Panc1 (cell line): ENCODE measurements at places on chromosomes 16 and 17. TPM values are rescaled to one million over a fixed set of nuclear protein-coding genes. Genes with fewer than 3 reads are reported as not detected.
A peak's percentile ranks its signal among the peaks of the same experiment; 100 is the strongest.

Gene NPW
- 15.3 TPM for total RNA-seq

Gene HSD17B1
- 5.4 TPM for total RNA-seq

Gene TAC4
- not detected for total RNA-seq

Gene ZSCAN10
- 0.21 TPM for total RNA-seq

DNA sequence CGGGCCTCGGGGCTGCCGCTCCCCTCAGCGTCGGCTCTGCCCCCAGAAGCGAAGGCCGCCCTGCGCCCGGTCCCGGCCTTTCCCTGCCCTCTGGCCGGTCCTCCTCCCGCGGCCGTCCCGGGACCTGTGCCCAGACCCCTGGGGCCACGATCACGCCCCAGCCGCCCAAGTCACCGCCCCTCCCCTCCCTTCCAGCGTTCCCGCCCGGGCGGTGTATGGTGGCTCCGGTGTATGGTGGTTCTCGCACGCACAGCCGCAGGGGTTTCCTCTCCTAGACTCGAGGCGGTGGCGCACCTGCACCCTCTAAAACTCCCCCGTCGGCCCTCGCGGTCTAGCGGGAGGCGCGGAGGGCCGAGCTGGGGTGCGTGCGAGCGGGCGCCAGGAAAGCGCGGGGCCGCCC lies 10.0 kb downstream of the TIGD7 start:
- DNase-seq = no peak
- no peaks in the 10 kb centered on the region for H3K4me1 ChIP-seq

DNA sequence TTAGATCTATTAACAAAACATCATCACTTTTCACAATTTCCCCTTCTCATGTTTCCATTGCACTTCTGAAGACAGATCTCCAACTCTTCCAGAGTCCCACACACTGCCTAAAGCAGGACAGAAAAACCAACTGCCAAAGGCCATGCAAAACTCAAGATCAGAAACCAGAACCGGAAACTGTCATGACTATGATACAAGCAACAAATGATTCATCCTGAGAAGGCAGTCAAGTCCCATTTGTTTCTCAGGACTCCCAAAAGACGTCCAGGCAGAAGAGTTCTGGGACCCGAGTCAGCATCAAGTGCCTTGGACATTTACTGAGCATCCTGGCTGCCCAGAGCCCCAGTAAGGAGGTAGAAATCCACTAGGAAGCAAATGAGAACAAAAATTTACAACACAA lies 38.8 kb downstream of the ERN1 start:
- no peak overlapping the region for H3K4me3 ChIP-seq
- H3K27me3 ChIP-seq = no peaks in the 10 kb centered on the region
- DNase-seq = no peak
- H3K27ac ChIP-seq = no peak overlapping the region
- H3K4me1 ChIP-seq = no peaks in the 10 kb centered on the region
- no peaks in the 10 kb centered on the region for H3K36me3 ChIP-seq

GRCh38 chr16:77744141-77744540 lies 21.8 kb downstream of the NUDT7 start:
- no peaks in the 10 kb centered on the region for H3K27me3 ChIP-seq
- no peaks in the 10 kb centered on the region for H3K36me3 ChIP-seq
- H3K4me1 ChIP-seq = no peaks in the 10 kb centered on the region
- no peak for DNase-seq
- H3K27ac ChIP-seq = no peak overlapping the region

GRCh38 chr17:18377437-18378204 lies at the start of gene EVPLL:
Gene EVPLL (plus strand): TSS chr17:18377778. CDS start chr17:18380938, 3,160 bp downstream.
- no peaks in the 10 kb centered on the region for H3K36me3 ChIP-seq

DNA sequence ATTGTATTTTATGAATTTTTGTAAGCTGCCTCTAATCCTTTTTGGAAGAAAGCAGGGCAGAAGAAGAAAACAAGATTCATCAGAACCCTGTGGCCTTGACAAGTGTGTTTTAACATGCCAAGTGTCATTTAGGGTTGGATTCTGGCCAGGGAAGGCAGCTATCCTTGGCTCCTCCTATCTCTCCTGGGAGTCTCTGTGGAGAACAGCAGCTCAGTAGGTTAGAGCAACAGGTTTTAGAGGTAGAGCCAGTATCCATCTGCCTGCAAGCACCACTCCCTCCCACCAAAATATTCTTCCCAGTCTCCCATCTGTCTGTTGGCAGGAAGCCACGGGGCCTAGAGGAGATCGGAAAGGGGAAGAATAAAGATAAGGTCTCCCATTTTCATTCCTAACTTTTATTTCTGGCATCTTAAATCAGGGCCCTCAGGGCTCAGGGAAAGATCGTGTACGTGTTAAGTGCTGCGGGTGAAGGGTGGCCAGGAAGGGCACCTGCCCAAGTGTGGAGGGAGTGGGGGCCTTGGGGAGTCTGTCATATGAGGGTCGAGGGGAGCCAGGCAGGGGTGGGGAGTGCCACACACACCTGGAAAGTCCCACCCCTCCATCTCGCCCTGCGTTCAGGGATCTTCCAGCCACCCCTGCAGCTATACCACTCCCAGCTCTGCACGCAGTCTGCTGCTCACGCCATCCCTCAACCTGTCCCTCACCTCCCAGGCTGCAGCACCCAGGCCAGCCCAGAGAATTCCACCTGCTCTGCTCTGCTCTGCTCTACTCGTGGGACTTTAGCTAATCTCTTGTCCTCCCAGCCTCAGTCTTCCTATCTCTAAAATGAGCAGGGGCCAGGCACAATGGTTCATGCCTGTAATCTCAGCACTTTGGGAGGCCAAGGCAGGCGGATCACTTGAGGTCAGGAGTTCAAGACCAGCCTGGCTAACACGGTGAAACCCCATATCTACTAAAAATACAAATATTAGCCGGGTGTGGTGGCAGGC lies 17.1 kb upstream of the CPSF4L start:
- H3K27ac ChIP-seq = 0 out of 2 replicates have a peak overlapping the region, but pooled peaks have one; percentile 17
- H3K27me3 ChIP-seq = no peaks in the 10 kb centered on the region
- H3K4me1 ChIP-seq = peaks cover 7% of the 10 kb centered on the region; the same call in 1 of the 2 replicates
- H3K4me3 ChIP-seq = no peak overlapping the region

DNA sequence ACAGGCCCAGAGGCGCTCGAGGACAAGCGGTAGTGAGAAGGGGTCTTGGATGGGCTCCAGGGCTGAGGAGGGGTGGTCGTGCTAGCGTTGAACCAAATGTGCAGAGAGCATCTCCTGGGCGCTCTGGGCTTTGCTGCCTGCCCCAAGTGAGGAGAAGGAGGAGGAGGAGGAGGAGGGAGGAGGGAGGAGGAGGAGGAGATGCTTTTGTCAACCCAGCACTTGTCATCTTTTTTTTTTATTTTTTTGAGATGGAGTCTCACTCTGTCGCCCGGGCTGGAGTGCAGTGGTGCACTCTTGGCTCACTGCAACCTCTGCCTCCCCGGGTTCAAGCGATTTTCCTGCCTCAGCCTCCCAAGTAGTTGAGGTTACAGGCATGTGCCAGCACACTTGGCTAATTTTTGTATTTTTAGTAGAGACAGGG lies 59.8 kb downstream of the PGS1 start:
- no peaks in the 10 kb centered on the region for H3K27me3 ChIP-seq
- DNase-seq = no peak
- H3K4me3 ChIP-seq = no peak overlapping the region
- no peaks in the 10 kb centered on the region for H3K36me3 ChIP-seq
- no peak overlapping the region for H3K27ac ChIP-seq
- H3K4me1 ChIP-seq = peaks cover 2% of the 10 kb centered on the region; the same call in 1 of the 2 replicates

- peaks cover 11% of the 10 kb centered on the region for H3K4me1 ChIP-seq
- H3K4me3 ChIP-seq = peak overlapping the region; percentile 97
- no peak for DNase-seq
- no peaks in the 10 kb centered on the region; the same call in 1 of the 2 replicates for H3K36me3 ChIP-seq
These were observed 1.4 kb downstream of the ENDOV start for GRCh38 chr17:80416260-80416939.

GRCh38 chr17:59510611-59511010 lies 54.8 kb upstream of the DHX40 start:
- H3K4me3 ChIP-seq = no peak overlapping the region
- H3K4me1 ChIP-seq = no peaks in the 10 kb centered on the region
- no peak overlapping the region for H3K27ac ChIP-seq
- no peaks in the 10 kb centered on the region for H3K27me3 ChIP-seq

DNA sequence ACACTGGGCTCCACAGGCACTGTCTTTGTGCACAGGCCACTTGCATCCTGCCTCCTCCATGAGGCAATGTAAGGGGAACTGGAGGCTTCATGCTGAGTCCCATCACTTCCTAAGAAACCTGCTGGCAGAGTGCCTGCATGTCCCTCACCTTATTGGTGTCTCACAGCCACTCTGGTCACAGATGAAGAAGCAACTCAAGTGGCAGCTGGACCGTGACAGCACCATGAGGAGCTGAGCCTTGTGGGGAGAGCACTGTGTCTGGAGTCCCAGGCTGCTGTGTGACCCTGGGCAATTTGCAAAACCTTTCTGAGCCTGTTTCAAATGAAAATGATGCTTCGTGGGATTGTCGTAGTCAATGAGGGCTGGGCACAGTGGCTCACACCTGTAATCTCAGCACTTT lies 19.5 kb downstream of the ANKRD40 start:
- DNase-seq = no peak
- H3K4me1 ChIP-seq = peaks cover 75% of the 10 kb centered on the region
- no peak overlapping the region for H3K27ac ChIP-seq
- no peak overlapping the region for H3K4me3 ChIP-seq
- H3K27me3 ChIP-seq = no peaks in the 10 kb centered on the region
- H3K36me3 ChIP-seq = no peaks in the 10 kb centered on the region

DNA sequence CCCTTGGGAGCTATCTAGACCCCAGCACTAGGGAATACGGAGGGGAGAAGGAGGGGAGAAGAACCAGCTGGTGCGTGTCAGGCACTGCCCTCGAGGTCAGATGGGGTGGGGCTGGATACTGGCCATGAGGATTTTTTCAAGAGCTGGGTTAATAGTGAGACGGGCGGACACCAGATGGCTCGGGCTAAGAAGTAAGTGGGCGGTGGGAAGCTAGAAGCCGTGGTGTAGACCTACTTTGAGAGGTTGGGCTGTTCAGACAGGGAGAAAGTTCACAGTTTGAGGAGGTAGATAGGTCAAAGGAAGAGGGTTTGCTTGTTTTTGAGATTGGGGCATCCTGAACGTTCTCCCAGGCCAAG lies 303.8 kb downstream of the SEC14L1 start:
- no peak overlapping the region for H3K4me3 ChIP-seq
- H3K27me3 ChIP-seq = no peaks in the 10 kb centered on the region
- H3K4me1 ChIP-seq = peaks cover 66% of the 10 kb centered on the region

DNA sequence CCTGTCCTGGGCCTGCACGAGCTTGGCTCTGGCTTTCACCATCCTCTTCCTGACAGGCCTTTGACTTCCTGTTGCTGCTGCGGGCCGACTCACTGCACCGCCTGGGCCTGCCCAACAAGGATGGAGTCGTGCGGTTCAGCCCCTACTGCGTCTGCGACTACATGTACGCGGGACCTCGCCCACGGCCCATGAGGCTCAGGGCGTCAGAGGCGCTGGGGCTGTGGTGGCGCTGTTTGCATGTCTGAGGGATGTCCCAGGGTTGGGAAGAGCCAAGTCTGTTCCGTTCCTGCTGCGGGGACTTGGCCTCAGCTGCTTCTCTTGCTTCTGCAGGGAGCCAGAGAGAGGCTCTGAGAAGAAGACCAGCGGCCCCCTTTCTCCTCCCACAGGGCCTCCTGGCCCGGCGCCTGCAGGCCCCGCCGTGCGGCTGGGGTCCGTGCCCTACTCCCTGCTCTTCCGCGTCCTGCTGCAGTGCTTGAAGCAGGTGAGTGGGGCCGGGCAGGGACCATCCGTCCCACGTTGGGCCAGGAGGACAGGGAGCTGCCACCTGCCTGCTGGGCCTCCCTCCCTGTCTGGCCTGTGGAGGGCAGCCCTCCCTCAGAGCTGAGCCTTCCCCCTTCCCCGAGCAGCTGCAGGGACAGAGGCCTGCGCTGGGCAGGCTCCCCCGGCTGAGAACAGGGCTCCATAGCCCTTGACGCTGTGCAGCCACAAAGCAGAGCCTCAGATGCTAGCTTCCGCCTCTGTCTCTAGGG lies 23.8 kb downstream of the TSC2 start:
- no peak overlapping the region for H3K27ac ChIP-seq
- H3K4me3 ChIP-seq = no peak overlapping the region
- H3K36me3 ChIP-seq = no peaks in the 10 kb centered on the region; the same call in 1 of the 2 replicates
- no peak for DNase-seq
- H3K4me1 ChIP-seq = no peaks in the 10 kb centered on the region

- H3K36me3 ChIP-seq = no peaks in the 10 kb centered on the region
- no peaks in the 10 kb centered on the region for H3K27me3 ChIP-seq
- H3K4me3 ChIP-seq = no peak overlapping the region
- H3K4me1 ChIP-seq = peaks cover 50% of the 10 kb centered on the region
These were observed 7.5 kb downstream of the C1QTNF8 start for GRCh38 chr16:1088295-1089170.

DNA sequence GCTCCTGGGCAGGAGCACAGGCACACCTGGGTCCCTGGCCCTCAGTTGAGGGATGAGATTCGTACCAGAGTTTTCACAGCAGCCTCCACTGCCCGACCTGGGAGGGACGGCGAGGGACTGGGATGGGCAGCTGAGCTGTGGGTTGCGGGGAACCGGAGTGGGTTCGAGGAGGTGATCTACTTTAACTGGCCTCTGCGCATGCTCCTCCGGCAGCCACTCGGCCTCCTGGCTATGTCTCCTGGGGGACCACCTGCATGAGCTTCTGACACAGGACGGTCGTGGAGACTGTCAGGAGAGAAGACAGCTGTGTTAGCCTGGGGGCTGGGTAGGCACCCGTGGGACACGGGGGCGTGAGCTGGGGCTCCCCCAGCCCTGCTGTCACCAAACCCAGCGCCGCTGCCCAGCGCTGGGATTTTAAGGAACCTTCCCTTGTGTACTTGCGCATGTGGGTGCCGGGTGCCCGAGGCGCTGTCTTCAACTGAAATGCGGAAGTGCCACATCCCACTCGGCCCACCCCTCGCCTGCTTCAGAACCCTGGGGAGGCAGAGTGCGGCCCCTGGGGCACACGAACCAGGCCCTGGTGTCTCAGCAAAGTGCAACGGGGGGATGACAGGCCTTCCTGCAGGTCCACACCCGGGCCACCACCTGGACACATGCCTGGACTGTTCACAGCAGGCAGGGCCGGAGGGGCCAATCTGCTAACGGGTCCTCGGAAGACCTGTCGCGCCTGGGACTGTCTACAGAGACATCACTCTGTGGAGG lies 36.4 kb downstream of the SLC7A5 start:
- no peaks in the 10 kb centered on the region for H3K27me3 ChIP-seq
- no peak overlapping the region for H3K4me3 ChIP-seq
- H3K4me1 ChIP-seq = peaks cover 17% of the 10 kb centered on the region
- H3K36me3 ChIP-seq = peaks cover 6% of the 10 kb centered on the region; the same call in 1 of the 2 replicates

- no peaks in the 10 kb centered on the region for H3K36me3 ChIP-seq
- no peak for DNase-seq
- H3K4me1 ChIP-seq = peaks cover 26% of the 10 kb centered on the region
- peak within 1 kb of the TSS; percentile 41; the same call in 1 of the 2 replicates for H3K27ac ChIP-seq
These were observed at the start of gene THRA for GRCh38 chr17:40062329-40063186. Gene THRA (plus strand): TSS chr17:40062965. CDS start chr17:40074489, 11,524 bp downstream.

DNA sequence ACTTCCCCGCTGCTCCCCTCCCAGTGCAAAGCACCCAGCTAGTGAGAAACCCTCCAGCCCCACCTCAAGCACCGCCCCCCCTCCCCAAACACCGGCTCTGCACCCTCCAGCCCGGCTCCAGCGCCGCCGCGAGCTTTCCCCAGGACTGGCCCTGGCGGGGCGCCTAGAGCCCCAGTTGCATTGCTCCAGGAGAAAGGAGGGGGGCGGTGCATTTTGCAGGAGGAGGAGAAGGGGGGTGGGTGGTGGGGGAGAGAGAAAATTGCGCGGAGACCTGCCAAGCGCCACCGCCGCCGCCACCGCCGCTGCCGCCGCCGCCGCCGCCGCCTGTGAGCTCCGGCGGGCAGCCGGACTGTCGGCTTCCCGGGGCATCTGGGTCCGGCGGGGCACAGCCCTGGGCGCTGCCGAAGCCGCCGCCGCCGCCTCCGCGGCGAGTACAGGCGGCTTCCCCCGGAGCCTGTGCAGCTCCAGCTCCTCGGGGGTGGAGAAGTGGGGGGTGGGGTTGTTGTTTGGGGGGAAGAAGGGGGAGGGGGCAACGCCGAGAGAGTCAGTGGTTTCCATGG lies 333 bp upstream of the NOG start:
- peak overlapping the region; percentile 61 for H3K4me3 ChIP-seq
- no peak overlapping the region; the same call in 1 of the 2 replicates for H3K27ac ChIP-seq
- H3K36me3 ChIP-seq = no peaks in the 10 kb centered on the region
- H3K27me3 ChIP-seq = peaks cover 5% of the 10 kb centered on the region
- DNase-seq = no peak
